Hematopoietic multipotent progenitor cell treated with erythropoietin and hydrocortisone succinate and interleukin-3 and kit ligand, for 17 days (in vitro differentiated cells): ENCODE measurements at places on chromosomes 3 and 15.

DNA sequence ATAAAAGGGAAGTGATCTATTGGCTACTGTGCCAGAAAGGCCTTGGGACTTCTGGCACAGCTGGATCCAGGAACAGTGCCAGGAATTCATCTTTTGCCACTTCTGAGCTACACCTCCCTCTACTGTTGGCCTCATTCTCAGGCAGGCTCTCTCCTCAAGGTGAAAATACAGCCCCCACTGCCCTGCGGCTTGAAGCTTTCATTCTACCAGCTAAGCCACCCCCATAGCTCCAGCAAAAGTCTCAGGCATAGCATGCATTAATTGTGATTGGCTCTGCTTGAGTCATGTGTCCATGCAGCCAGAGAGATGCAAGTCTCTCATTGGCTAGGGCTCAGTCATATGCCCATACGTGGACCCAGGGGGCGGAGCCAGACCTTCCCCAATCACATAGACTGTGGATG, 142.4 kb downstream of the TPRA1 start:
- DNase-seq, result no peak

DNA sequence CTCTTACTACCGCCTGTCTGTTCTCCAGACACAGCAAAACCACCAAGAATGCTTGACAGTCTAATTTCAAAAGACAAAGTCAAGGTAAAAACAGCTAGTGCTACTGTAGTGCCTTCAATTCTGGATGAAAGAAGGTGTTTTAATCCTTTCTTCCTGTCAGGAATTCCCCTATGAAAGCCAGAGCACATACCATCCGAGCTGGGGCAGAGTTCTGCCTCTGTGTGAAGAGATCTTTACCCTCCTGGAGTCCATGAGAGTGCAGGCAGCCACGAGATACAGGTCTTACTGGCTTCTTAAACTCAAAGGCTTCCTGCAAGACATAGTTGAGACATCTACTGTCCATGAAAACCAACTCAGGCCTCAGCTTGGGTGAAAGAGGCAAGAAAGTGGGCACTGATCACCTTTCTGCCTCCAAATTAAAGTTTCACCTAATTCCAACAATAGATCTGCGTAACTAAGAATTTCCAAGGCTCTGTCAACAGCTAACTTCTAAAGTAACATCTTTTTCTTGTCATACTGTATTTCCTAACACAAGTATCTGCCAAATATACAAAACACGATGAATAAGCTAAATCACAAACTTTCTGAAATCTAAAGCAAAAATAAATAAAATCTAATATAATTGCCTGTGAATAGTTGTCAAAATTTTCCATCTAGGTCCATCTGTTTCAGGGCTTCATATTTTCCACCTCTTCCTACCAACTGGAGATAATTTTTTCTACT, 7.5 kb downstream of the CDC25A start:
- DNase-seq, result no peak

DNA sequence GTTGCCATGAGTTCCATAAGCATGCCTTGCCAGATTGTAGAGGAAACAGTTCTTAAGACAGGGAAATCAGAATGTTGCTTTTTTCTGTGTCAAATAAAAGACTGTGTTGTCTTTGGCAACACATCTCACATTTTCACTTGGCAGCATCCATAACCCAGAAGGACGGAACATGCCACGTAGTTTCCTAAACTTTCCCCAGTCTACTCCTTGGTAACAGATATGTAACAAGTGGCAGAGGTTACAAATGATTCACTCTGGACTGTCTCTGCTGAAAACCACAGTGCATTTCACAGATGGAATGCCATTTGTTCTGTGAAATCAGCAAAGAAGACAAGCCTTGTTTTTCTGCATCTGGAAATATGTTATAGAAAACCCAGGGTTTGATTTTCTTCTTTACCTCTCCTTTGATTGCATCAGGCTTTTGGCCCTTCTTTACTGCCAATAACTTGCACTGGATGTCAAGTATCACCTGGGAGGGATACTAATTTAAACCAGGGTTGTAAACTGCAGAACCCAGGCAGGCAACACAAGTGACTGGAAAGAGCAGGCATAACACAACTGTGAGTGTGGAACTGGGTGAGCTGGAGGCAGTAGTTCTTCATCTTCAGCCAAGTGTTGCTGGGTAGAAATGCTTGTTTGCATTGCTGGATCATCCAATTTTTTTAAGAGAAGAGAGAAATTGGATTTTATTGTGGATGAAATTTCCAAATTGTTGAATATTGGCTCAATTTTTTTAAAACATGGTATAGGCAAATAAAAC, 124.4 kb upstream of the FOXB1 start:
- DNase-seq, result no peak

DNA sequence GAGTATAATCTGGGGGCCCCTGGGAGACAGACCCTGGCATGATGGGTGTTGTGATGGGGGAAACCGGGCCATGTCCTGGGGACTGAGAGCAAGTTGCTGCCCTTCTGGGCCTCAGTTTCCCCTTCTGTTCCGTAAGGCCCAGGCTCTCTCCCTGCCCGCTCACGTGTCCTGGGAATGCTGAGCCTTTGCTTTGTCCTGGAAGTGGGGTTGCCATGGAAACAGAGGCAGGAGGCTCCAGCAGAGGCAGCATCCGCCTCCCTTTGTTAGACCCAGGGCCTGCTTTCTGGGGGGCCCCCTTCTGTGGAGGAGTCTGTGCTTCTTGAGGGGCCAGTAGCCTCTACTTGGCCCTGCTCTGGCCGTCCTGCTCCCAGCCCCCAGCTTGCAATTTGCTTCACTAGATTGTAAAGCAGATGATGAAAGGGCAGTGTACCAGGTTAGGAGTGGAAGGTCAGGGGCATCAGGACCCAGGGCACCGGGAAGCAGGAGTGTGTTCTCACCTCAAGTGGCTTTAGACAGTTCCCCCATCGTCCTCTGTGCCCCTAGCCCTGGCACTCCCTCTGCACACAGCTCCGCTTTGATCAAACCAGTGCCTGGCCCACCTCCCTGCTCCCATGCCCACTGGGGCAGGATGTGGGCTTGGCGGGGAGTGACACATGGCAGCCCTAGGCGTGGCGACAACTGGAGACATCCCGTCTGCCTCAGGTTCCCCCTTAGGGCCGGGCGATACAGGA, 105.6 kb downstream of the FBLN2 start:
- DNase-seq, result no peak

DNA sequence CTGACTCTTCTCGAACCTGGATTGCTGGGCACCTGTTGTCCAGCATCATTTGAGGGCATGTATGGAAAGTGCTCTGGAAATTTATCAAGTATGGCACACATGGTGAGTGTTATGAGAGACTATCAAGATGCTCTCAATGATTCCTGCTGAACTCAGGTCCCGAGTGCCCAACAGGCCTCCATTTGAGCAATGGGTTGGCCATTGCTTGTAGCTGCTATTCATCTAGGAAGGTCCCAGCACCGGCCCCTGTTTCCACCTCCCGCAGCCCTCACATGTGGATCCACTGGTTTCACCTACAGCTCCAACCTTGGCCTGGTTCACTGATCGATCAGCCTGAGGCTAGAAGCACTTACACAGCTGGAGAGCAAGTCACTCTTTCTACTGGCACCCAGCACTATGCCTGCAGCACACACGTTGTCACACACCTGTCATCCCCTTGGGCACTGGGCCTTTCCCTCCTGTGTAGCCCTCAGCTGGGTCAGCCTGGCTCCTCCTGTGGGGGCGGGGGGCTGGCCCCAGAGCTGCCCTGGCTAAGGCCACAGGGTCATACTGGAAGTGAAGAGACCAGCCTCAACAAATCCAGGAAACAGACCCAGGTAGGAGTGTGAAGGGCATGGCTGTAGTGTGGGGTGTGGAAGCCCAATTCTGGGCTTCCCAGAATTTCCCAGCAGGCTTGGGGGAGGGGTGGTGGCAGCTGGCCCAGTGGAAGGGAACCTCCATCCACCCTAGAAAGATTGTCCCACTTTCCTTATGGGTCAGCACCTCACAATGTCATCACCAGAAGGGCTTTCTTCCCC, 41.7 kb upstream of the SMAD3 start:
- DNase-seq, result no peak

- DNase-seq, result no peak
Observed at GRCh38 chr15:28985691-28986090, 99.9 kb downstream of the APBA2 start.
